ENCODE measurements at places on chromosomes 2 and 18.

- DNase-seq: no peak
Measured at GRCh38 chr2:105737980-105738657, 6.6 kb upstream of the NCK2 start.

- no peak for DNase-seq
Measured at GRCh38 chr18:79497638-79498081, 101.9 kb downstream of the NFATC1 start.

DNA sequence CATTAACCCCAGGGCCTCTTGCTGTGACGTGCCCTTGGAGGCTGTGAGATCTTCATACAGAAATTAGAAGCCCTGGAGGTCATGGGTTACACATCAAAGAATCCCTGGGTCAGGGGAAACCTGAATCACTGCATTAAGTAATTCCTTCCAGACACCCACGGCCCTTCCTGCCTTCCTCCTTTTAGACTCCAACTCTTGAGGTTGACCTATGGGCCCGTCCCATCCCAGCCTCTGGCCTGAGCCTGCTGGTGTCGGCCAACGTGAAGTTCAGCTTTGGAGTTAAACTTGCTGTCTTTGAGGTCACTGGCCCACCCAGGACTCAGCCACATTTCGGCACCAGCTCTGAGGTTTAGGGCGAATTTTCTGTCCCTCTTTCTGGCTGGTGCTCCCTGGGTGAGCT is 198.3 kb downstream of the ACKR3 start:
- no peak for DNase-seq

DNA sequence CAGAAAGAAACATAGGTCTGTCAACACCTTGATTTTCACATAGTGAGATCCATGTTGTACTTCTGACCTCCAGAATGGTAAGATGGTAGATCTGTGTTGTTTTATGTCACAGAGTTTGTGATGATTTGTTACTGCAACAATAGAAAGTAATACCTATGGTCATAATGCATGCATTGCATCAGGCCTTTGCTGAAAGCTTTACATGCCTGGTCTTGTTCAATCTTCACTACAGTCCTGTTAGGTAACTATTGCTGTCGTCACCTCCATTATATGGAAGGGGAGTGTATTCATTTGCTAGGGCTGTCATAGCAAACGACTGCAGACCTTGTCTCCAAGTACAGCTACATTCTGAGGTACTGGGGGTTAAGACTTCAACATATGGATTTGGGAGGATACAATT is 243.5 kb downstream of the ANAPC1 start:
- no peak for DNase-seq

GRCh38 chr2:232134939-232135338 is 173.4 kb downstream of the DIS3L2 start:
- DNase-seq: no peak

GRCh38 chr2:237456200-237456843 is 30.7 kb upstream of the MLPH start:
- DNase-seq: peak; percentile 60

DNA sequence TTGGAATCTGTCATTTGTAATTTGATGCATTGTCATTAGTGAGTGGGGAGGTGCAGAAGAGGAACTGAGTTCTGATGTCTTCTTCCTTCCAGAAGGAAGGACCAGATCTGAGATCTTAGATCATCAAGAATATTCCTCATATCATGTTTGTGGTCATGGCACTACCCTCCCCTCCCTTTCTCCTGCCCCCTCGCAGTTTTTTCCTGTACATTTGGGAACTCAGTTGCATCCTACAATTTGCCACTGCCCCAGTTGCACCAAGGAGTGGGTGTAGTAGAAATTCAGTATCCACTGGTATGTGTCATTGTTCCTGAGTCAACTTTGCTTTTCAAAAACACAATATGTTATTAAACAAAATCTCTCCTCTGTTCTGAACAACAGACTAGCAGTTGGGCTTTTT is 26.6 kb upstream of the ACVR1 start:
- no peak for DNase-seq

- no peak for DNase-seq
Measured at GRCh38 chr2:145119225-145119624, 599.3 kb upstream of the ZEB2 start.

GRCh38 chr2:100494712-100495111 is 24.4 kb downstream of the NMS start:
- no peak for DNase-seq

GRCh38 chr2:231752061-231752460 is 29.0 kb downstream of the PDE6D start:
- no peak for DNase-seq

- DNase-seq: no peak
Measured at GRCh38 chr2:110727923-110728322, 4.5 kb upstream of the ACOXL start.

- DNase-seq: no peak
Measured at GRCh38 chr2:200125444-200126284, 170.3 kb downstream of the MAIP1 start.

GRCh38 chr2:197516393-197516761 is 511 bp downstream of the MOB4 start:
- DNase-seq: no peak

DNA sequence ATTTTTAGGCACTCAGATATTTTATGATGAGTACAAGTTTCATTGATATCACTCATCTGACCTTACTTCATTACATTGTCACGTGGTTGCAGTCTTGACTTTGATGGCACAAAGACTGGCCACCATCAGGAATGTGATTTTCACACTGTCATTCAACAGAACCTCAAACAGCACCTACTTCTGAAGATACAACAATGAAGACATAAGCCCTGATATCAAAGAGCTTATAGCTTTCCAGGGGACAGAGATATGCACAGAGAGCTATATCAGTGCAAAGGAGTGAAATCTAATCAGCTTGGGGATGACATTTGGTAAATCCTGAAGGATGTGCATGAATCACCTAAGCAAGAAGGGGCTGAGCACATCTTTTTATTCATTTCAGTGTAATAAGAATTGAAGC is 72.3 kb downstream of the MEP1B start:
- DNase-seq: no peak

GRCh38 chr2:214382229-214382628 is 28.6 kb upstream of the VWC2L start:
- no peak for DNase-seq
